ENCODE measurements at places on chromosomes 4 and X. TPM values are rescaled to one million over a fixed set of nuclear protein-coding genes. Genes with fewer than 3 reads are reported as not detected.
A peak's percentile ranks its signal among the peaks of the same experiment; 100 is the strongest.

- H3K27me3 ChIP-seq: peaks cover 14% of the 10 kb centered on the region
- no peaks in the 10 kb centered on the region for H3K4me1 ChIP-seq
- no peak for DNase-seq
- no peak overlapping the region for H3K27ac ChIP-seq
- H3K36me3 ChIP-seq: no peaks in the 10 kb centered on the region
Measured at GRCh38 chrX:25124391-25124790, 108.6 kb upstream of the ARX start.

DNA sequence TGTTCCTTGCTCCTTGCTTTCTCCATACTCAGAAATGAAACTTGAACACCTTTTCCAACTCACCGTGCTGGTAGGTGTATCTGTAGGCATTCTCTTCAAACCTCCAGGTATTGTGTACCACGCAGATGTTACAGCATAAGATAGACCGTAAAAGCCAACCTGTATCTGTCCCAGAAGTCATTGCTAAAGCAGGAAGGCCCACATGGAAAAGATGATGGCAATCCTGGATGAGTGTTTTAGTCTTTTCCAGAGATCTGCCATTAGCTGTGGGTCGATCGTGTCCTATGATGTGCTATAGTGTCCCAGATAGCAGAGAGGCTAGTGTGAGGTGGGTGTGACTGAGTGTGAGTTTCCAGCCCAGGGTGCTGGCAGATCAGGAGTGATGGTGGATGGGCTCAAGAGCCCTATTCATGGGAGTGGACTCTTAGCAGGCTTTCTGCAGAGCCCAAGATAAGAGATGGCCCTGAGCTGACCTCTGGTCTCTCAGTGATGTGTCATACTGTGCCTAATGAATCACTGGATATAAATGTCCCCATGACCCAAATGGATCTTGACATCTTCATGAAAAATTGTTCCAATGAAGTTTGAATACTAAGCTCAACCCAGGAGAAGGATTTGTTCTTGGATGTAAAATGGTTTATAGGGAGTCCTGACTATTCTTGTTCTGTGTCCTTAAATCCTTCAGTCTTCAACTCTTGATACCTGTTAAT, 69.1 kb upstream of the WDR1 start:
- no peak overlapping the region for H3K4me3 ChIP-seq
- H3K27ac ChIP-seq: no peak overlapping the region
- H3K4me1 ChIP-seq: peaks cover 29% of the 10 kb centered on the region
- no peak for DNase-seq
- H3K27me3 ChIP-seq: no peaks in the 10 kb centered on the region

- no peaks in the 10 kb centered on the region for H3K4me1 ChIP-seq
- no peaks in the 10 kb centered on the region for H3K36me3 ChIP-seq
- H3K4me3 ChIP-seq: no peak overlapping the region
- no peak overlapping the region for H3K27ac ChIP-seq
- DNase-seq: no peak
- H3K27me3 ChIP-seq: no peaks in the 10 kb centered on the region
Measured at GRCh38 chrX:130531066-130531465, 129.3 kb downstream of the RBMX2 start.

GRCh38 chr4:168832763-168833575, 177.1 kb downstream of the CBR4 start:
- H3K27me3 ChIP-seq: peaks cover 60% of the 10 kb centered on the region
- DNase-seq: no peak
- H3K27ac ChIP-seq: no peak overlapping the region
- H3K4me3 ChIP-seq: peak overlapping the region; percentile 74

- no peaks in the 10 kb centered on the region for H3K36me3 ChIP-seq
- H3K27me3 ChIP-seq: peaks cover 4% of the 10 kb centered on the region
- H3K27ac ChIP-seq: no peak overlapping the region
- no peaks in the 10 kb centered on the region for H3K4me1 ChIP-seq
Measured at GRCh38 chrX:151988706-151989299, 14.3 kb upstream of the GABRE start.

GRCh38 chr4:120508036-120508435, 414.5 kb downstream of the PRDM5 start:
- H3K27me3 ChIP-seq: no peaks in the 10 kb centered on the region
- H3K36me3 ChIP-seq: no peaks in the 10 kb centered on the region
- no peak overlapping the region for H3K27ac ChIP-seq
- no peak overlapping the region for H3K4me3 ChIP-seq
- no peaks in the 10 kb centered on the region for H3K4me1 ChIP-seq

GRCh38 chrX:154019061-154019621, 561 bp downstream of the IRAK1 start:
- peaks cover 19% of the 10 kb centered on the region for H3K36me3 ChIP-seq
- peak; percentile 46 for DNase-seq
- peaks cover 19% of the 10 kb centered on the region for H3K4me1 ChIP-seq
- H3K27ac ChIP-seq: peak overlapping the region; percentile 90
- H3K27me3 ChIP-seq: no peaks in the 10 kb centered on the region

- DNase-seq: peak; percentile 54
- H3K4me3 ChIP-seq: no peak overlapping the region
- no peaks in the 10 kb centered on the region for H3K36me3 ChIP-seq
- peaks cover 7% of the 10 kb centered on the region for H3K4me1 ChIP-seq
- H3K27ac ChIP-seq: no peak overlapping the region
Measured at GRCh38 chr4:18075823-18076433, 54.4 kb upstream of the LCORL start.

- H3K27ac ChIP-seq: peak overlapping the region; percentile 84
- peak overlapping the region; percentile 82 for H3K4me3 ChIP-seq
- peaks cover 6% of the 10 kb centered on the region for H3K36me3 ChIP-seq
- DNase-seq: peak; percentile 74
Measured at GRCh38 chr4:663438-664428, 10.3 kb downstream of the ATP5ME start.

Gene MND1
- total RNA-seq: 51.3 TPM

- no peaks in the 10 kb centered on the region for H3K36me3 ChIP-seq
- no peak overlapping the region for H3K27ac ChIP-seq
- H3K4me3 ChIP-seq: no peak overlapping the region
Measured at GRCh38 chr4:46254788-46255187, 130.9 kb upstream of the GABRG1 start.

DNA sequence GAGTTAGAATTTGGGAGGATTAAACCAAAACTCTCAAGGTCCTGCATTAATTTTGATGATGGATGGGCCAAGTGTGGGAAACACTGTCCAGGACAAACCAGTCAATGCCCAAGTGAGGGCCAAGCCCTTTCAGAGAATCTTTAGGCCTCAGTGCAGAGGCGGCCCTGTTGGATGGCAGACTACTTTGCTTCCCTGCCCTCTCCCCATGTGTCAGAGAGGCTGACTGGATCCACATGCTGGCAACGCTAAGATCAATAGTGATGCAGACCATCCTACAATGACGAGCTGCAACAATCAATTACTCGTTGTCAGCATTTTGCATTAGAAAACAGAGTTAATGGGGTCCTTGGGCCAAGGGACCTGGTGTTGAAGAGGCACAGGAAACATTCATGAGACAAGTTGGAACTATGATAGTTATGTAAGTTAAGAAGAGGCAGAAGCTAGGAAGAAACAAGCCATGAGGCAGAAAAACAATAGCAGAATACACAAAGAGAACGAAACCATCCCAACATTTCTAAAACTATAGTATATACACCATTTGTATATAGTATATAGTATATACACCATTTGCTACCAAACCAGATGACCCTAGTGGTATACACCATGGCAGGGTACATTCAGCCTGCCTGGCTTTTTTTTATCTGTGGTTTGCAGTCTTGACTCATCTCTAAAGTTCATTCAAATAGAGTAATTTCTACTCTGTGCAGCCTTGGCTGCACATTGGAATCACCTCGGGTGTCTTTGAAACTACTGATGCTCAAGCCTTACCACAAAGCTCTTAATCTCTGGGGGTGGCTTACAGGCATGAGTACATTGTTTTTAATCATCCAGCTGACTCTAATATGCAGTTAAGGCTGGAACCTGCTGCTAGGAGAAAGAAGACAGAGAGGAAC, 147.7 kb upstream of the GYPA start:
- DNase-seq: no peak
- H3K4me1 ChIP-seq: no peaks in the 10 kb centered on the region
- H3K36me3 ChIP-seq: no peaks in the 10 kb centered on the region
- peaks cover 2% of the 10 kb centered on the region for H3K27me3 ChIP-seq
- H3K4me3 ChIP-seq: no peak overlapping the region
